ENCODE measurements at places on chromosomes 6 and 20.

DNA sequence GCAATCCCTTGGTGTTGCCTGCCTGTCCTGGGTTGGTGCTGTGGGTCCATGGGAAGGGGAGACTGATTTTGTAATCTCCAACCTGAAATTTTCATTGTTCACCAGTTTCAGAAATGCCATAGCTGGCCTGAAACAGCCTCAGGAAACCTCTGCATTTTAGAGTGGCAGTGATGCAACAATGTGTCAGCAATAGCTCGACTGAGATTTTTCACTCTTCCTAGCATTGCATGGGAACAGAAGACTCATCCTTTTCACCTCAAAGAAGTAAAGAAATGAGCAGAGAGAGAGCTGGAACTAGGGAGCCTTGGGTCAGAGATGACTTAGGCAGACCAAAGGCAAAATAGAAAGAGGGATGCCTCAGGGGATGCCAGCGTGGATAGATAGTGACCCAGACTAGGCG lies 23.7 kb upstream of the TMEM14A start:
- DNase-seq, result no peak

DNA sequence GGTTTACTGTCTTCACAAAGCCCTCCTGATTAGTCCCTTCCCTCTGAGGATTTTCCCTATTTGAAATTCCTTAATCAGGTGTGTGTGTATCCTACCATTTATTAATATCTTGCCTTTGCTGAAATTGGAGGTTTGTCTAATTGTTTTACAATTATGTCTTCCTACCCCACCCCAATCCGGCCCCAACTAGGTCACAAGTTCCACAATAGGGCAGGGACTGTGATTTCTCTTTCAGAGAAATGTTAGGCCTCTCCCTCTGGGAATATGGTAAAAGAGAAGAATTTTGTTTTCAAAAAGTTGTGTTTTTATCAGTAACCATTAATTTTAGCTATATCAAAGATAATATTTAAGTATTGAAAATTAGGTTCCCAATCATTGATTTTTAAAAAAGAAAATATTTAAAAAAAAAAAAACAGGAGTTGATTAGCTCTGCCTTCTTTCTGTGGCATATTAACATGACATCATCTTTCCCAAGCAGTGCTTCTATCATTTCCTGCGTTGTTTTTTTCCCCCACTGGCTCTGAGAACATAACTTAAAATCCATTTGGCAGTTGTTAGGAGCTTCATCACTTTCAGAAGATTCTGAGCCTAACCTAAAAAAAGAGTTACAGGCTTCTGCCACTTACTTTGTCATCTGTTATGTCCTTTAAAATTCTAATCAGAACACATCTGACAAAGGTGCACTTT lies 36.1 kb downstream of the BLOC1S5 start:
- DNase-seq, result no peak

GRCh38 chr6:127022302-127022701 lies 96.2 kb upstream of the RSPO3 start:
- DNase-seq, result no peak

DNA sequence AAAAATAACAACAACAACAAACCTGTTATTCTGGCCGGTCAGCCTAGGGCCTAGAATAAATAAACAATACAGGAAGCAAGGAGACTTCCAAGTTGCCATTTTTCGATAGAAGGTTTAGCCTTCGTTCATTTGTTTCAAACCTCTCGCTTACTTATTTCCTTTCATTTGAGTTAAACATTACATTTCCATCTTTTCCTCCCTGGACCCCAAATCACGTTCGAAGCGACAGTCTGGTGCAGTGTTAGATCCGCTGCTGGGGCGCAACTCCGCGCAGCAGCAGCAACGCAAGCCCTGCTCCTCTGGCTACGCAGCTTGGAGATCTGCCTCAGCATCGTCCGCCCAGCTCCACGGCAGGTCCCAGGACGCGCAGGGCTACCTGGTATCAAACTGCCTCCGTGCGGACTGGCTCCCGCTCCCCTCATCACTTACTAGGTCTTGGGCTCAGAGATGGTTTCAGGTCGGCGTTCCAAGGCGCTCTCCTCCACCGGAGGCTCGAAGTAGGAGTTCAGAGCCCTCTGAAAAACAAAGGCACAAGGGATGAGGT lies 530 bp downstream of the TDP2 start:
- DNase-seq, result peak; percentile 71

DNA sequence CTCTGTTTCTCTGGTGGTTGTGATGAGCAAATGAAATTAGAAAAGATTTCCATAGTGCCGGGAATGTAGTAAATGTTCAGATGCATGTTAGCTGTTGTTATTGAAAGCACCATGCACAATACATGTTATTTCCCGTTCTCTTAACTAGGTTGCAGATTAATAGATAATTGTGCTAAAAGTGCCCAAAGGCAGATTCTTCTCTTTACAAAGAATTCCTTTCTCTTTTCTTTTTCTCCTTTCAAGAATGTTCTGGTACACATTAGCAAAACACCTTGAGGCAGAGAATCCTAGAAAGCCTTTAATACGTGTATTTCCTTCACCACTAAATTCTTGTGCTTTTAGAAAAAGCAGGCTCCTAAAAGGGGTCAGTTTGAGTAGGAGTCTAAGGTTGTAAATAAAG lies 121.1 kb upstream of the ASF1A start:
- no peak for DNase-seq

GRCh38 chr6:2914318-2914660 lies 11.2 kb upstream of the SERPINB9 start:
- DNase-seq, result no peak

DNA sequence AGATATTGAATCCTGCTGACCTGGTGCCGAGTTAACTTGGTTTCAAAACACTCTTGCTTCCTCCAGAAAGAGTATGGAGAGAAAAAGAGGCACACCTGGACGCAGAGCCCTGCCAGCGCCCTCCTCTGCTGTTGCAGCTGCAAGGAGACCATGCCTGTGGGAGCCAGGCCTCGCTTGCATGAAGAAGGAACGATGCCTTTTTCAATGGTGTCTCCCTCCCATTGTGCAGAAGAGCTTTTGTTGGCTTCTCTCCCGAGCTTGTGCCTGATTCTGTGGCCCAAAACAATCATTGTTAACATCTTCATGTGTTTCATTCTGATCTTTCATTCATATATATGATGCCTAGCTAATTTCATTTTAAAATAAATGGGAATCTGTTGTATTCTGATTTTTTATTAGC lies 98.1 kb downstream of the FAM120B start:
- DNase-seq, result no peak

DNA sequence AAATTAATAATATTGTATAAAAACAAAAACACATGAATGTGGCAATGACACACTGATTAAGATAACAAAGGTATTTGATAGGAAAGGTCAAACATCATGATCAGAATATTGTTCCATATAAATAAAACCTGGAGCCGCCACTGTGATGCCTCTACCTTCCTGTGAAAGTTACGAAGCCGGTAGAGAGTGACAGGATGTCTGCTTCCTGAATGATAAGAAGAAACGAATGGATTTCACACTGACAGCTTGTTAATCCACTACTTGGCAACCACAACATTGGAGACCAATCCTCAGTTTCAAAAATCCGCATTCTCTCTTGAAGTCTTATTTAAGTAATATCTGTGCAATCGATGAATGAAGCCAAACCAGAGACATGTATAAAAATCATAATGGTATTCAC lies 315.1 kb downstream of the HDGFL1 start:
- DNase-seq, result no peak

GRCh38 chr20:1811621-1812498 lies 83.3 kb upstream of the SIRPA start:
- DNase-seq, result no peak

- DNase-seq, result no peak
Measured at GRCh38 chr6:117555882-117556498, 46.3 kb downstream of the GOPC start.

DNA sequence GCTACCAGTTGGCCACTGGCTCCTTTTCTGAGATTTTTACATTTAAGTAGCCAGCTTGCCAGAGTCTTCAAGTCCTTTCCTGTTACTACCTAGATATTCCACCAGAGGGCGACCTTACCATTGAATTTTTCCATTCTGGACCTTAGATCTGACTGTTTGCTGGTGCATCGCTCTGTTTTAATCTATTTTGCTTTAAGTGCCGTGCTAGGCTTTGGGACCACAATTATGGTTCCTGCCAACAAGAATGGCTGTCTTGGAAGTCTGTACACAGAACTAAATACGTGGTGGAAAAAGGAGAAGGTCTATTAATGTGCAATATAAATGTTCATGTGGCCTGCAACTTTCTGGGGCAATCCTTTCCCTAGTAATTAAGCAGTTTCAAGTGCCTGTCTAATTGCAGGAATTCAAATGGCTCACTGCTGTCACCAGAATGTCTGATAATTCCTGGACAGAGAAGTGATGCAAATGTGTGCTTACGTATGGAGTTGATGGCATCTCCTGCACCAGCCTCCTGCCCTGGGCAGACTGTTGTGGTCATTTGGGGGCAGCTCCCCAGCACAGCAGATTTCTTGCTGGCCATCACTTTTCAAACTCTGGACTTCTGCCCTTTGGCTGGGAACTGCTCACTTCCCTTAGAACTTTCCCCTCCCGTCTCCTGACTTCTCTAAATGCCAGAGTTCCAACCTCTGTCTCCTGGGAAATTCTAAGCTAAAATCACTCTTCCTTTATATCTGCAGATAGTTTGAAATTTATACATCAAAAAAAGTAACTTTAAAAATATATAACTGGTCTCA lies 5.6 kb upstream of the HLA-DOA start:
- peak; percentile 77 for DNase-seq

- DNase-seq, result no peak
Measured at GRCh38 chr20:51574248-51575033, 31.9 kb upstream of the NFATC2 start.

GRCh38 chr6:113009682-113010081 lies 662.6 kb downstream of the RFPL4B start:
- DNase-seq, result no peak

- DNase-seq, result no peak
Measured at GRCh38 chr6:3205913-3206312, 21.5 kb downstream of the TUBB2B start.

DNA sequence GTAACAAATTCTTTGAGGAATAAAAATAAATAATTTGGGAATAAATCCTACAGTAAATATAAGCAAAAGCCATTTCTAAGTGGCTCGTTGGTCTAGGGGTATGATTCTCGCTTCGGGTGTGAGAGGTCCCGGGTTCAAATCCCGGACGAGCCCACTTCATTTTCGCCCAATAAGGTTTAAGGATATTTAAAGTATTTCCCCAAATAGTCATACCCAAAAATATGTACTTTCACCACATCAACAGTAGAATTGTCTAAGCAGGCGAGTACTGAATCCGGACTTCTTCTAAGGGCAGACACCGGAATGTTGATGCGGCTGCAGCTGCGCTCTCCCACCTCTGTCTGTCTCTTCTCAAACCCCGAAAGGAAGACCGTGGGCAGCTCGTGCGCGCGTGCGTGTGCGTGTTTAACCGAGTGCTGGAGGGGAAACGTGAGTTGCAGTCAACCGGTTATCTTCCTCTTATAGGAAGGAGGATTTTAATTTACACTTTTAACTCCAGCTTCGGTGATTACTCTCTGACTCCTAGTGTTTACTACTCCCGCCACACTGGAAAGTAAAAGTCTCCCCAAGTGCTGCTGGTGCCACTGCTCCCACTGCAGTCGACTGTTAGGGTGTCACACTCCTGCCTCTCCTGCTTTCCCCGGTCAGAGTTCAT lies 155.7 kb upstream of the PRSS16 start:
- no peak for DNase-seq

DNA sequence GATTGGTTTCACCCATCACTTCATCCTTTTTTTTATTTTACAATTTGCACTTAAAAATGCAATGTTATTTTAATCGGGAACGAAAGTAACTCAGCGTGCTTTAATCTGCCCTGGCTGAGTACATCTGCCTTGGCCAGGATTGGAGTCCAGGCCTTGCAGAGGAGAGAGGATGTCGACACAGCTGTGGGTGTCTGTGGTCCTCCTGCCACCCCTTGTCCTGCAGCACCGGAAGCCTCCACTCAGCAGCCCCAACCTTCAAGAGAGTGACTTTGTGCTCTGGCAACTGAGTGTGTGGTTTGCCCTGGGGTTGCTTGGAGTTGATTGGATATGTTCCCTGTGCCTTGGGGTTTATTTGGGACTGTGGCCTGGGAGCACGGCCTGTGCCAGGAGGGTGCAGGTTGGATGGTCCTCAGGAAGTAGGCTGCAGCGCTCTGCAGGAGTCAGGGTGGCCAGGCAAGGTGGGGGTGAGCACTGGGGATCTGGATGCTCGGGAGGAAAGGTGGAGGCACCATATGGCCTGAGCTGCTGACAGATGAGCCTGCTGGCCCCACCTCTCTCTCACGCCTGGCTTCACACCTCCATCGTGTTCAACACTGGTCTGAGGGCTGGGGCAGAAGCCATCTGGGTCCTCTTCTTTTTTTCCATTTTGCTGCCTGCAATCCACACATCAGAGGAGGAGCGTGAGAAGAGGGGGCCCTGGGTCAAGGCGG lies 4.3 kb downstream of the MYT1 start:
- DNase-seq, result peak; percentile 82

DNA sequence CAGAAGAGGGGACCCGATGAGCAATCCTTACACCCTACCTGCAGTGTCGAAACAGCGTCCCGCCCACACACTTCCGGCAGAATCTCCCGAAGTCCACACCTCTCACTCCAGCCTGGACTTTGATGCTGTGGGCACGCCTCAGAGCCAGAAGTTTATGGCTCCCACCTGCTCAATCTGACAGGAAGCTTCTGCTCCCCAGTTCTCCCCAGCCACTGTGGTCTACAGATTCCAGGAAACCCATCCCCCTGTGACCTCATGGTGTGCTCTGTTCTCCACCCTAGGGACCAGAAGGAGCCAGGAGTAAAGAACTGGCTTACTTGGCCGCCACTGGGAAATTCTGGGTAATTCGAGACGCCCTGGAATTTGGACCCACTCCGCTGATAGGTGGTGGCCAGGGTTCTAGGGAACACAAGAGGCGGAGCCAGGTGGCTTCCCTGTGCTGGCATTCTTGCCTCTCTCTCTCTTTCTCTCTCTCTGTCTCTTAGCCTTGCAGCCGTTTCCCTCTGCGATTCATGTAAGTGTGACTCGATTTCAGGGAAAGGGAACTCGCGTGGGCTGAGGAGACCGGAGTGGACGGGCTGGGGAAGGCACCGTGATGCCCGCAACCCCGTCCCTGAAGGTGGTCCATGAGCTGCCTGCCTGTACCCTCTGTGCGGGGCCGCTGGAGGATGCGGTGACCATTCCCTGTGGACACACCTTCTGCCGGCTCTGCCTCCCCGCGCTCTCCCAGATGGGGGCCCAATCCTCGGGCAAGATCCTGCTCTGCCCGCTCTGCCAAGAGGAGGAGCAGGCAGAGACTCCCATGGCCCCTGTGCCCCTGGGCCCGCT lies at the start of gene TRIM15:
TSS of gene TRIM15 (plus strand) at position 457 of the 828 bp plus-strand sequence. CDS start at position 596, 139 bp downstream.
- DNase-seq, result no peak

GRCh38 chr6:158653577-158654354 lies 3.9 kb downstream of the SYTL3 start:
- DNase-seq, result no peak

- no peak for DNase-seq
Measured at GRCh38 chr6:30570263-30570662, 979 bp upstream of the ABCF1 start.

- peak; percentile 21 for DNase-seq
Measured at GRCh38 chr6:165729307-165729936, 66.4 kb upstream of the PDE10A start.
